ENCODE measurements at places on chromosomes 11 and 22.
A peak's percentile ranks its signal among the peaks of the same experiment; 100 is the strongest.

GRCh38 chr11:79189055-79189454 lies 251.8 kb downstream of the TENM4 start:
- DNase-seq, result no peak

DNA sequence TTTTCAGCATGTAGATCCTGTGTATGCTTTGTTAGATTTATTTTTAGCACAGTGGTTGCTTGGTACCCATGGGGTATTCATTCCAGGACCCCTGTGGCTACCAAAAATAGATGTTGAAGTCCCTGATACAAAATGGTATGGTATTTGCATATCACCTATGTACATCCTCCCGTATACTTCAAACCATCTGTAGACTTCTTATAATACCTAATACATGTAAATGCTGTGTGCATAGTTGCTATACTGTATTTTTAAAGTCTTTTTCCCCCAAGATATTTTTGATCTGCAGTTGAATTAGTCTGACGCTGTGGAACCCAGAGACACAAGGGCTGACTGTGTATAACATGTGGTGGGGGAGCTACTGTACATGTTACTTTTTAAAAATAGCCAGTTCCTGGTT lies 101.1 kb downstream of the ATXN10 start:
- DNase-seq, result no peak

DNA sequence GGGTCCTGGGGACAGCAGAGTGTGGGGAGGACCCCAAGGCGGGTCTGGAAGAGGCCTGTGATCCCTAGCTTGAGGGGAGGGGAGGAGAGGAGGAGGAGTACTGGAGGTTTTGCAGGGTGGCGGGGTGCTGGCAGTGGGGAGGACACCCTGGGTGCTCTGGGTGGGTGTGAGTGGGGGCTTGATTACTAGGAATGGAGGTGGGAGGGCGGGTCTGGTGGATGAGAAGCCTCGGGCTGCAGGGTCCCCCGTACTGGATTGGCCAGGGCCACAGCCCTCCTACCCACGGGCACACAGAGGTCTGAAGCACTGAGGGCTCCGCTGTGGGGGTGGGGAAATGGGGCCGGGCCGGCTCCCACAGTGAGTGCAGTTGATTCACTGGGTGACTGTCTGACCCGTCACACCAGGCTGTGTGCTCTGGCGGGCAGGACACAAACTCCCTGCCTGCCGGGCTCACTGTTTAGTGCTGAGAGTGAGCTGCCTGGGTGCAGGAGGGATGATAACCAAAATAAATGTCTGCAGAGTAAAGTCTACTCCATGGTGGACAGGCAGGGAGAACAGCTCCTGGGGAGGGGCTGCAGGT lies 114.2 kb downstream of the CACNA1I start:
- no peak for DNase-seq

DNA sequence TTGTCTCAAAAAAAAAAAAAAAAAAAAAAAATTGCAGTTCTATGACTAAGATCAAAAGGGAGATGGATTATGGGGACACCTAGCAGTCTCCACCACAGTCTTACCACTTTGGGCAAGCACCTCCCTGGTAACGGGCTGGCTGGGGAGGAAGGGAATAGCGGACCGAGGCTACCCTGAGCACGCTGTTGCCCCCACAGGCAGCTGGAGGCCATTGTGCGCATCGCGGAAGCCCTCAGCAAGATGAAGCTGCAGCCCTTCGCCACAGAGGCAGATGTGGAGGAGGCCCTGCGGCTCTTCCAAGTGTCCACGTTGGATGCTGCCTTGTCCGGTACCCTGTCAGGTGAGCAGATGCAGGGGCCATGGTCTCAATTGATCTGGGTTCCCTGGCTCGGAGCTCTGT lies 21.2 kb downstream of the MCM5 start:
- no peak for DNase-seq

DNA sequence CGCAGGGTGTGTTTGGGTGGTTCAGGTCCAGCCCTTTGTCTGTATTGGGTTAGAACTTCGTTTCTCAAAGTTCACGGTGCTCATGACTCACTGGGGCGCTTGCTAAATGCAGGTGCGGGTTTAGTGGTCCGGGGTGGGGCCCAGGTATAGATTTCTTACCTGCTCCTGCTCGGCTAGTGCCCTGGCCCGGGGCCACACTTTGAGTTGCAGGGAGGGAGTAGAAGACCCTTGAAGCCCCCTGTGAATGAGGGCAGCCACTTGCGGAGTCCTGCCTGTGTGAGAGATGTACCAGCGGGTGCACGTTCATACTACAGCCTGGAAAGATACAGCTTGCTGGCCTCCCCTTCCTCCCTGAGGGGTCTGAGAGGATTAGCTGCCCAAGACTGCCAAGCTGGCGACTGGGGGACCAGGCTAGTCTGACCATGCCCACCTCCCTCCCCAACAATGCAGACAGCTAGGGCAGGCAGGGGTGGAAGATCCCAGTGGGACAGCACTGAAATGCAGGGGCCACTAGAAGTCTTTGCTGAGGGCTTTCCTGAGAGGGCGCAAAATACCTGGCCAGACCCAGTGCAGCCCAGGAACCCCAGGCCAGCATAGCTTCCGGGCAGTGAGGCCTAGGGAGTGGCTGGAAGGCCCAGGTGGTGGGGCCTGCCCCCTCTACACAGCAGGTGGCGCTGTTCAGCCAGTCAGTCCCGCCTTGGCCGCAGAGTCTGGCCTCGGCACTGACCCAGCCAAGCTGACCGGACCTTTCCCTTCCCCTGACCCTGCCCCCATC lies 5.1 kb upstream of the MYRF start:
- peak; percentile 86 for DNase-seq

DNA sequence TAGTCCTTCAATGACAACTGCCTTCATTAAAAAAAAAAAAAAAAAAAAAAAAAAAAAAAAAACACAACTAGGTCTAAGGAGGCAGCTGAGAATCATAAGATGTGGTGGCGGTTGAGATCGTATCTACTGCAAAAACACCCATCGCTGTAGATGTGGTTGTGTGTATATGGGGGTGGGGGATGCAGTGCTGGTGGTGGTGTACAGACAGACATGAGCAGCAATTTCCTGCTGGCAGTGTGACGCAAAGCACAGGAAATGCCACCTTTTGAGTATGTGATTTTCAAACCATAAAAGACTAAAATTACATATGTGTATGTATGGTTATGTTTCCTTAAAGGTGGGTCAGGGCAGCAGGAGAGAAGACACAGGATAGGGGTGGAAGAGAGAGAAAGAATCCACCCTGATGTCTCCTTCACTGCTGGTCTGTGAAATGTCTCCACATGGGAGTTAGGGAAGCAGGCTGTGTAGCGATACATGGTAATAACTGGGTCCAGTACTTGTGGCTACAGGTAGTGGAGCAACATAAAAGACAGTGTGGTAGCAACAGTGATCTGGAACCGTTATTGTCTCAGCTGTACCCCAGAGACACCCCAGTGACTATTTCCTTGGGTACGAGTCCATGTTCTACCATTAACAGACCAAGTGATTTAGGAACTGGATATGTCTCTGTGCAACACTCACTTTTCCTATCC lies 57.9 kb downstream of the SYTL2 start:
- no peak for DNase-seq

GRCh38 chr11:36314434-36314767 lies 18.3 kb downstream of the PRR5L start:
- no peak for DNase-seq

Data from hypothalamus (tissue), 51 donors.